Astrocyte of the cerebellum (primary cell): ENCODE measurements at places on chromosomes 7 and 10.

GRCh38 chr10:130720235-130720634 is 584.0 kb downstream of the GLRX3 start:
- no peak for DNase-seq

GRCh38 chr10:24483701-24484100 is 240.0 kb downstream of the ARHGAP21 start:
- no peak for DNase-seq

DNA sequence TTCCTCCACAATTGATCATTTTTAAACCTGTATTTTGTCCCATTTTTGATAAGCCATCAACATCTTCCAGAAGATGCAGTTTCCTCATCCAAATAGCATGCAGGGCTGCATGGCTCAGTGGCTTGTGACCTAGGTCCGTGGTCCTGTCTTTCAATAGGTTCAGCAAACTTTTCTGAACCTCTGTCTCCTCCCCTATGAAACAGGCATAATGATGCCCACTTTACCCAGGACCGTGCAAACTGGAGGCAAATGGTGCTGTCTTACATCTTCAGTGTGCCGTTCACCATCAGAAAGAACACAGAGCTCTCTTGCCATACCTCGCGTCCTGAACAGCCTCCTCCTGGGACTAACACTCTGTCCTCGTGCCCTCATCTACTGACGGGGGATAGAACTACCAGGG is 22.3 kb upstream of the FIGNL1 start:
- no peak for DNase-seq

DNA sequence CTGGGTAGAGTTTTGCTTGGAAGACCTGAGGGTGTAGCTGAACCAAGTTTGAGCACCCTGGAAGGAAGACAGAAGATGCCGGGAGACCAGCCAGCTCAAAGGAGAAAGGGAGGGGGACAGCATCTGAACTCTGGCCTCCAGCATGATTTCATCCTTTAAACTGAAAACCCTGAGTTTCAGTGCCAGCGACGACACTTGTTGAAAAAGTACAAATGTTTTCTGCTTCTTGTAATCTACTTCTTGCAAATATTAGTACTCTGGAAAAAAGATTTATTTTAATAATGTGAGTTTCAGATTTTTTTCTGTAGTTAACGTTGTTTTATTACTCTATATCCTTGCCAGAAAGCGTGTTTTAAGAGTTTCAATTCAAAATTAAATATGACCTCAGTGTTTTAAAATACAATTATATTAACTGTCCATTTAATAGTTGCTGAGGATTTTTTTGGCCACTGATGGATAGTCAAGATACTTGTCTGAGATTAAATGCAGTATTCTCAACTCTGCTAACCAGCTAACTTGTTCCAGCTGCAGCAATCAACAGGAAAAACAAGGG is 227.7 kb downstream of the MGMT start:
- no peak for DNase-seq

DNA sequence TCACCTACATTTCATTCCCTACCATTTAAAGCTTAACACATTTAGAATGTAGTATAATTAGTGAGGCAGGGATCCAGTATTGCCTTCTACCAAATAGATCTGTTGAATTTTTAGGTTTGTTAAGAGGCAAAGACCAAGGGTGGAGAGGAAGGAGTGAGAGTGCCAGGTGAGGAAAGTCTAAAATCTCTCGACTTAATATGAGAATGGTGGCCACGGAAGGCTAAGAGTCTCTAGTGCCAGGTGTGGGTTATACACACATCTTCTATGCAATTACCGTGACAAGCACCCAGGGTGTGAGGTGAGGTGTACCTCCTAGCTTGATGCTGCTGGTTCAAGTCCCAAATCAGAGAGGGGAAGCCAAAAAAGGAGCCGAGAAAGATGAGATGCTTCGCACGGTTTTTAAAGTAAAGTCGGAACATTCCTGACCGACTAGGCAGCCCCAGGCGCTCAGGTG is 439 bp downstream of the IQUB start:
- DNase-seq, result no peak

DNA sequence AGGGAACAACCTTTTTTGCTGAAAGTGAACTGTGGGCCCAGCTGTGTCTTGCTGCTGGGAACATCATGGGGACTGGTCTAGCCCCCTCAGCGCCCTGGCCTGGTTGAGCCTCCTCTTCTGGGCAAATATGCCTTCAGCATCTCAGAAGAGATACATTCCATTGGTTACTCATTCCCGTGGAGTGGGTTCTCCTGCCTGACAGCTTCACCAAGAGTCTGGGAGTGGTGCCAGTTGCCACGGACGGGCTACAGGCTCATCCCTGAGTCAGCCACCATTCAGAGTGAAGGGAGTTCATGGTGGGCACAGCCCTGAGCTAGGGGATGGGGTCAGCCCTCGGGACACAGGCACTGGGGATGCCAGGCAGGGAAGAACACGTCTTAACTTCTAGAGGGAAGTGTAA is 81.9 kb downstream of the RAMP3 start:
- DNase-seq, result peak; percentile 63

DNA sequence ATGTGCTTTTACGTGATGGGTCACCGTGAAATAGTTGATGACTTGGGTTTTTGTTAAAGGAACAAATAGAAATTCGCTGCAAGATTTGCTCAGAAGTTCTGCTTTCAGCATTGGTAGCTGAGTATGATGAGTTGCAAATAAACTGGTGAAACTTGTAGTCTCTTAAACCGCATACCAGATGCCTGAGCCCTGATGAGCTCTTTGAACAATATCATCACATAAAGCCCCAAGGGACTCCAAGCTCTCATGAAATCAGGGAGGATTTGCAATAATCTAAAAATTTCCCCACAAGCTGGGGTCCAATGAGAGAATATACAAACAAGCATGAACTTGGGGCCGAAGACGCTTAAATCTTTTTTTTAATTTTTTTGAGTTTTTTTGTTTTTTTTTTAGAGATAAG is 312.4 kb downstream of the CALN1 start:
- no peak for DNase-seq

GRCh38 chr10:29100505-29100904 is 188.4 kb upstream of the LYZL1 start:
- DNase-seq, result no peak

- DNase-seq, result no peak
Measured at GRCh38 chr7:100221231-100221718, 1.5 kb downstream of the PVRIG start.

DNA sequence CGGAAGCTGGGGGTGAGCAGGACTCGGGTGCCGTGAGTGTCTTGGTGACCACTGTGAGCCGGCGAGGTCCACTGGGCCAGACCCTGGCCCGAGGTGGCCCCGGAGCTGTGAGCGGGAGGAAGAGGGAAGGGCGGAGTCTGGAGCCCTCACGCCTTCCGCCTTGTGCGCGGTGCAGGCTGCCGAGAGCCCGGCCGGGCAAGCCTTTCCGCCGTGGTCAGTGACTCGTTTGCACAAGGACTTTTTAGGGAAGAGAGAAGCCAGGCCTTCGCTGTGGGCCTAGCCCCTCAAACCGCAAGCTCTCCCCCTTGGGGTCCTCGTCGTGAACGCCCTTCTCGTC is 40.9 kb upstream of the ZNF32 start:
- DNase-seq, result no peak

GRCh38 chr10:72754275-72755032 is 62.5 kb downstream of the MCU start:
- DNase-seq, result no peak

DNA sequence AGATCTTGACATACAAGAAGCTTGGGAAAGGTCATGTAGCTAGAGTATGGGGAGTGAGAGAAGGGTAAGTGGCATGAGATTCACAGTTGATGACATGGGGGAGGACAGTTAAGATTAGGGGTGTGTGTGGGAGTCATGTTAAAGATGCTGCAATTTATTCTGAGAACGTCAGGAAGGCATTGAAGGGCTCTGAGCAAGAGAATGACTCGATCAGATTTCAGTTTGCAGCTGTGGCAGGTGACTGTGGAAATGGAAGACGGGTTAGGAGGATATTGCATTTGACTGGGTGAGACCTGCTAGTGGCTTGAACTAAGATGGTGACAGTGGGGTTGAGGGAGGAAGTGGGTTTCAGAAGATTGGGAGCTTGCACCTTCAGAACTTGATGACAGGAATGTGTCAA is 5.6 kb downstream of the CDC123 start:
- no peak for DNase-seq

DNA sequence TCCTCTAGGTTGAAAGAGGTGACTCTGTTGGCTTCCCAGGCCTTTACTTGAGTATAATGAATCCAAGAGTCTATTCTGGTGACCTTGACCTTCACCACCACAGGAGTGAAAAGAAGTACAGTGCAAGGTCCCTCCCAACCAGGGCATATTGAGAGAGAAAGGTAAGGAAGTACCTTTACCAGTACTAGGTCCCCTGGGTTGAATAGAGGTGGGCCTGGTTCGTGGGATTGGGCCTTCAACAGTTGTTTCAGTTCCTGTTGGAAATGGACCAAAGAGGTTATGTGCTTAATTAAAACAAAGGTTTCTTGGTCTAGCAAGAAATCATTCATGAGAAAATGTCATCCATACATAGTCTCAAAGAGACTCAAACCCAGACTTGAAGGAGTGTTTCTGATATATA is 6.4 kb upstream of the SFTPA1 start:
- no peak for DNase-seq

DNA sequence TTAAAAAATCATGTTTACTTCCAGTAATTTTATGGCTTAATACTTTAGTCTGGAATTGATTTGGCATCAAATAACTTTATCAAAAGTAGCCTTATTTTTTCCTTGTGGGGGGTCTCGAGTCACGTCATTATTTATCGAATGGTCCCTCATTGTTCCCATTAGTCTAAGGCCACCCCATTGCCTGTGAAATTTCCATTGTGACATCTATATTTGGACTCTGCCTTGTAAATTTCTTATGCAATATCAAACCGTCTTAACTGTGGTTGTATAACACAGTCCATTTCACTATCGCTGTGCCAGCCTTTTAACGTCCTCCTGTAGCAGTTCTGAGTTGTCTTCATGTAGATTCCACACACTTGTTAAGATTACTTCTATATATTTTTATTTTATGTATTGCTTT is 103.9 kb upstream of the RET start:
- no peak for DNase-seq

DNA sequence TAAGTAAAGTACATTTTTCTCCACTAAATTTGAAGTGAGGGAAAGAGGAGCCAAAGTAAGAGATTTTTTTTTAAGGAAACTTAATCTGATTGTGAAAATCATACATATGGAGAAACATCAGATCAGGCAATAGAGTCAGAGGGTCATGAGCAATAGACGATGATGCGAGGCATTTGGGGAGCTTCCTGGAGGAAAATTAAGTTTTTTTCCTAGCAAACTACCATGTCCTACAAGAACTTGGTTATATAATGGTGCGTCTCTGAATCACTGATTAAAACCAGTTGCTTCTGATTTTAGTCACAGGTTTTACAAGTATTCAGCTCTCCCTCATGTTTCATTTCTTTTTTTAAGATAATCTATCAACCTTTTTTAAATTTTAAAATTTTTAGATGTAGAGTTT is 52.1 kb upstream of the MTURN start:
- DNase-seq, result no peak

DNA sequence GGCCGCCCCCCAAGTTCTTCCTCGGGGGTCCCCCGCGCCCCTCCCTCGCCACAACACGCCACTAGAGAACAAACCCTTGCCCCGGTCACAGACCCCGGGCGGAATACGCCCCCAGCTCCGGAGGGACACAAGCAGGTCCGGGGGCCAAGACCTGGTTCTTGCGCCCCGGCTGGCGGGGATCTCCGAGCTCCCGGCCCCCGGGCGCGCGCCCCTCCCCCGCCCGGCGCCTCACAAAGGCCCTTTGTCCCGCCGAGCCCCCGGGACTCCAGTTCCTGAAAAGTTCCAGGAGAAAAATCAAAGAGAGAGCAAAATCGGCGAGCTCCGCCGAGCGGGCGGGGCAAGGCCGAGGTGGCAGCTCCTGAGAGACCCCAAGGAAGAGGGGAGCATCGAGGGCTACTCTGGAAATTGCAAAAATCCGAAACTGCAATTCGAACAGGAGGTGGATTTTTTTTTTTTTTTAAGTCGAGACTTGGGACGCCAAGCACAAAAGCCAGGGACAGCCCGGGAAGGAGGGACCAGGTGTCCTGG is 4.0 kb downstream of the TNRC18 start:
- no peak for DNase-seq

DNA sequence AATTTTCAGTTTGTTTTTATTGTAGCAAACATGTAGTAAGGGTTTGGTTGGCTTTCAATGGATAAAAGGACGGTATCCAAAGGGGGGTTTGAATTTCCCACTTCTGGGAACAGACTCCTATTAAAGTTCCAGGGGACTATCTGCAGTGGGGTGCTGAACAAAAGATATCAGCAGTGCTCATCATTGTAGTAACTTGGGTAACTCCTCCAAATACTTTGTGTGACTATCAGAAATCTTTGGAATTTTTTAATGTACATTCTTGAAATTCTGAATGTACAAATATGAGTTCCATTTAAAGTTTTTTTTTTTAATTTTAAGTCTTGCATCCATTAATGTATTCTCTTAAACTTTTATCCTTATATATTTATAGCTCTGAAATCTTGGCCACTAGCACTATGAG is 42.1 kb downstream of the CYP51A1 start:
- DNase-seq, result no peak

DNA sequence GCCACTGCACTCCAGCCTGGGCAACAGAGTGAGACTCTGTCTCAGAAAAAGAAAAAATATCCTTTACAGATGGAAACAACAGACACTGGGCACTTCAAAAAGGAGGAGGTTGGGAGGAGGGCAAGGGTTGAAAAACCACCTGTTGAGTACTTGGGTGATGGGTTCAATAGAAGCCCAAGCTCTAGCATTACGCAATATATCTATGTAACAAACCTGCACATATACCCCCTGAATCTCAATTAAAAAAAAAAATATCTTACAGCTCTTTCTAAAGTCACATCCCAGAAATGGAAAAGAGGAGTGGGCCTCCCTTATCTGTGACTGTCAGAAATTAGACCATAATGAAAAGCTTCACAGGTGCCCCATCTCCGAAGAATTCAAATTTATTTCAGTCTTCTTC is 12.1 kb downstream of the VIM start:
- DNase-seq, result no peak

DNA sequence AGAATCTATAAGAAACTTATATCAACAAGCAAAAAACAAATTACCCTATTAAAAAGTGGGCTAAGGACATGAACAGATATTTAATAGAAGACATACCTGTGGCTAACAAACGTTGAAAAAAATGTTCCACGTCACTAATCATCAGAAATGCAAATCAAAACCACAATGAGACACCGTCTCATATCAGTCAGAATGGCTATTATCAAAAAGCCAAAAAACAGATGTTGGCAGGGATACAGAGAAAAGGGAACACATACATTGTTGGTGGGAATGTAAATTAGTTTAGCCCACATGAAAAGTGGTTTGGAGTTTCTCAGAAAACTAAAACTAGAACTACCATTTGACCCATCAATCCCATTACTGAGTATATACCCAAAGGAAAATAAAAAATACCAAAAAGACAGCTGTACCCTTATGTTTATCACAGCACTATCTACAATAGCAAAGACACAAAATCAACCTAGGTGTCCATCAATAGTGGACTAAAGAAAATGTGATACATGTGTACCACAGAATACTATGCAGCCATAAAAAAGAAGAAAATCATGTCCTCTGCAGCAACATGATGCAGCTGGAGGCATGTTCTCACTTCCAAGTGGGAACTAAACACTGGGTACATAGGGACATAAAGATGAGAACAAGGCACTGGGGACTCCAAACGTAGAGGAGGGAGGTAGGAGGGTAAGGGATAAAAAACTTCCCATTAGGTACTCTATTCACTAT is 83.8 kb upstream of the TMEM168 start:
- DNase-seq, result peak; percentile 82

GRCh38 chr7:89145801-89146200 is 350.3 kb upstream of the TEX47 start:
- no peak for DNase-seq

GRCh38 chr10:91617072-91617609 is 15.7 kb downstream of the PPP1R3C start:
- DNase-seq, result no peak
